Stimulated activated CD4-positive, alpha-beta T cell treated with anti-CD3 and anti-CD28 coated beads, Interleukin-1b, Interleukin-23, amount 100 ng/mL, for 1 hour (primary cell): ENCODE measurements at places on chromosomes 3 and 15.
A peak's percentile ranks its signal among the peaks of the same experiment; 100 is the strongest.

DNA sequence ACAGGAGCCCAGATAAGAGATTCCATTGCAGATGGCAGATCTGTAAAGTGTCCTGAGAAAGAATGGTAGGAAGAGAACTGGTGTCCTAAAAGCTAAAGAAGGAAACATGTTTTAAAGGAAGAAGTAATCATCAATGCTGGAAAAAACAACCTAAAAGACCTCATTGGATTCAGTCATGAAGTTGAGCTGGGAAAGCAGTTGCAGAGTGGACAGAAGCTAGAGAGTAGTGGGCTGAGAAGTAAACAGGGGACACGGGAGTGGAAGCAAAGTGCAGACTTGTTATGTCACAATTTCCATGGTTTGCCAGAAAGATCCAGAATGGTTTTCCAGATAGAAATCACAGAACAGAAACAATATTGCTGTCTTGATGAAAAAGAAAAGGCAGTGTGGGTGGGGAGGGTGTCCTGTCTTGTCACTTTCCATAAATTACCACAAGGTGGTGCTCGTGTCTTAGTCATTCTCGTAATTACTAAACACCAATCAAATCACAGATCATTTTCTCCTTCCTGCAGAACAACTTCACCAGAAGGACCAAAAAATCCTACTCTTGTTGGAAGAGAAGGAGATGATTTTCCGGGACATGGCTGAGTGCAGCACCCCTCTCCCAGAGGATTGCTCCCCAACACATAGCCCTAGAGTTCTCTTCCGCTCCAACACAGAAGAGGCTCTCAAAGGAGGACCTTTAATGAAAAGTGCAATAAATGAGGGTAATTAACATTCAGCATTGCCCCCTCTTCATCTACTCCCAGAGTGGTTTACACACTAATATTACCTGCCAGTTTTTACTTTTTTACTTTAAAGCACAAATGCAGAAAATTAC, 64.5 kb downstream of the KLHL25 start:
- DNase-seq = peak; percentile 15

DNA sequence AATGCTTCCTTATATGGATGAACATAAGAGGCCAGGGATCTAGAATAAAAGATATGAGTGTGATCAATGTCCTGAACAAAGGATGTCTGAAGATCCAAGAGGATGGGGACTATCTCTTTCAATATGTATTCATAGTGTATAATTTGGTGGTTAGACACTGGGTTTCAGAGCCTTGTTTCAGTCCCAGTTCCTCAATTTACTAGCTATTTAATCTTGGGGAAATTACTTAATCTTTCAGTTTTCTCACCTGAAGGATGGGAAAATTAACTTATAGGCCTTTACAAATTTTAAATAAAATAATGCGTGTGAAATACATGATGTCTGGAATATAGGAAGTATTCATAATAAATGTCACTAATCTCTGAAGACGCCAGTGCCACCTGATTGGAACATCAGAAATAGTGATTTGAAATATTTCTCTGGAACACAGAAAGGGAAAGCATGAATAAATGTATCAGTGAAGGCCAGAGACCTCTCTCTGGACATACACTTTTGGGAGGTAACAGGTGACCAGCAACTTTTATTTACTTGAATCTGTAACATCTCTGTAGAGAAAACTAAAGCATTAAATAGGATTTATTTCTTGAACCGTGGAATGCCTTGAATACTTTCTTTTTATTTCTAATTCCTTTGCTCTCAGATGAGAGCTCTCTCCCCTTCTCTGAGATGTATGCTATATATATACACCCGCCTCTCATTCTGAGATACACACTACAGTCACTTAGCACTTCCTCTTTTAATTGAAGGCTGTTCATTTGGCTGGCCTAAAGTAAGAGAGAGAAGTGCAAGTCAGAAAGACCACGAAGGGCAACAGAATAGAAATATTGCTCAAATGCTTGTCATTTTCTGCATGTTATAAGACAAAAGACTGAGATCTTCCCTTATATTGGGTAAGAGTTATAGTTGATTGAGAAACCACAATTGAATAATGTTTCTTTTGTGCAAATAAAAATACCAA, 407.1 kb downstream of the LSAMP start:
- DNase-seq = no peak

GRCh38 chr3:105762749-105763658, 105.8 kb downstream of the CBLB start:
- no peak for DNase-seq

- no peak for DNase-seq
Measured at GRCh38 chr3:37287776-37288175, 113.4 kb upstream of the LRRFIP2 start.

- DNase-seq = no peak
Measured at GRCh38 chr3:35784169-35784568, 144.8 kb downstream of the ARPP21 start.

- no peak for DNase-seq
Measured at GRCh38 chr3:30518181-30518864, 88.1 kb upstream of the TGFBR2 start.

DNA sequence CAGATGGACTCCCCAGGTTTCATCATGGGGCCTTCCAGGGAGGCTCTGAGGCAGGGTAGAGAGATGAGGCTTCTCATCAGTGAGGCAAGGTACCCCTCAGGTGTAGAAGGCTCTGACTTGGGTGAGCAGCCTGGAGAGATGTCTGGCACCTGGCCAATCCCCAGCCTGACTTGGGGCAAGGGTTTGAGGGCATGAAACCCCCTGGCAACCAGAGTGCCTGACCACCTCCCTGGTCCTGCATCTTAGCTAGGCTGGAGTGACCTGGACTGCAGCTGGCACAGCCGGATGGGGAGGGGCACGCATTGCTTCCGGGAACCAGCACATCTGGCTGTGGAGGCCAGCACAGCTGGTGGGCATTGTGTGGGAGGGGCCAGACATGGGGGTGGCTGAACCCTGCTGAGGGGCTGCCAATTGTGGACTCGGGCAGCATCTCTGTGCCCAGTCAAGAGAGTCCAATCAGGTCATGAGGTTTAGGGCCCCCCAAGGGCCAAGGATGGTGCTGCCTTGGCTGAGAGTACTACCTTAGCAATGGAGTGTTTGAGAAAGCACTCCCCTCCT, 1.9 kb downstream of the ZBTB47 start:
- no peak for DNase-seq

- DNase-seq = no peak
Measured at GRCh38 chr3:136703429-136703828, 48.7 kb downstream of the STAG1 start.

DNA sequence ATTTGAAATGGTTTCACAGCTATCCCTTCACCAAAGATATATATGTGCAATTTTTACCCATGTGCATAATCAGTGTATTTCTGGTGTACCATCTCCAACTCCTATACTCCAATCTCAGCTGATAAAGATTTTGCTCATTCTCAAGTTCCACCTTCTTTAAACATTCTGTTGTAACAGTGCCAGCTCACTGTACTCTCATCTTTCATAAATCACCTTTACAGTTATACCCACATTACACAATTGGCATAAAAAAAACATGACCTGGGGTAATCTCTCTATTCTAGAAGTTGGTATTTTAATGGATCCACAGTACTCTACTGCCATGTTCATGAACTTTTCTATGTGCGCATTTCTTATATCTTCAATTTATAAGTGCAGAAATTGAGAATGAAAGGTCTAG, 339.9 kb upstream of the DPH6 start:
- no peak for DNase-seq

DNA sequence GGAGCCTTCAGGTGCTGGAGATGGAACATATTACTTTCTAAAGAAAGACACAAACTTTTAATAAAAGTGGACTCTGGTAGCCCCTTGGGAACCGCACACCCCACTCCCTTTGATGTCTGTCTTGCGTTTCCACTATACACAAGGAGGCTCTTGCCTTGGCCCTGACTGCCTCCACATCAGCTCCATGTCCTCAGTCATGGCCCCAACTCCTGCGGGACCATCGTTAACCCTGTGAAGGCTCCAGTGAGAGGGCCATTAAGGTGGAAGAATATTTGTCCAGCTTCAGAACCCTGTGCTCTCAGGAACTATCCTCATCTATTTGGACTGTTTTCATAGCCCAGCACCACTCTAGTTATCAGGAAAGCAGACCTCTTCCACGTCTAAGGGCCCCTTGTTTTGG, 16.1 kb upstream of the BFSP2 start:
- no peak for DNase-seq

- no peak for DNase-seq
Measured at GRCh38 chr3:172221547-172221946, 182.2 kb downstream of the FNDC3B start.

DNA sequence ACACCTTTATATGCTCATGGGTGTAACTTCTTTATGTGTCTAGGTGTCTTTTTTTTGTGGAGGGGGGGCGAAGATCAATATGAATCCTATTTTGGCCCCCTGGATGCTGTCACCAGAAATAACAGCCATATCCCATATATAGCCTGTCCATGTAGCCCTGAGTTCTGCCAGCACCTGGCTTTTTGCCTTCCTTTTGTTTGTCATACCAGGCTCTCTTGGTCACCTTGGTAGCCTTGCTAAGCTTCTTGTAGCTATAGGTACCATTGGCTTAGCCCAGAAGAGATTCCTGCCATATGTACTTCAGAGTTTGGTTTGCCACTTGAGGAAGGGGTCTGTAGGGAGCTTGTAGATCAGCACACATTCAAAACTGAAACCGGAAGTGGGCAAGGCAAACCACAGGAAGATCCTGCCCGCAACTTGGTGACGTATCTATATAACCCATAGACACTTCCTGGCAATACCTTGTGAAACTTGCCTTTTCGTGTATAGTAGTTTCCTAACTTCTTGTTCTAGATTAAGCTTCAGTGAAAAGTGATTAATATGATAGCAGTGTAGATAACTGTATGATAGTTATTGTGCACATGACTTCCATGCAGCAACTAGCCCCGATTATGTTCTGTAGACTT, 11.9 kb downstream of the RASA2 start:
- DNase-seq = peak; percentile 44

DNA sequence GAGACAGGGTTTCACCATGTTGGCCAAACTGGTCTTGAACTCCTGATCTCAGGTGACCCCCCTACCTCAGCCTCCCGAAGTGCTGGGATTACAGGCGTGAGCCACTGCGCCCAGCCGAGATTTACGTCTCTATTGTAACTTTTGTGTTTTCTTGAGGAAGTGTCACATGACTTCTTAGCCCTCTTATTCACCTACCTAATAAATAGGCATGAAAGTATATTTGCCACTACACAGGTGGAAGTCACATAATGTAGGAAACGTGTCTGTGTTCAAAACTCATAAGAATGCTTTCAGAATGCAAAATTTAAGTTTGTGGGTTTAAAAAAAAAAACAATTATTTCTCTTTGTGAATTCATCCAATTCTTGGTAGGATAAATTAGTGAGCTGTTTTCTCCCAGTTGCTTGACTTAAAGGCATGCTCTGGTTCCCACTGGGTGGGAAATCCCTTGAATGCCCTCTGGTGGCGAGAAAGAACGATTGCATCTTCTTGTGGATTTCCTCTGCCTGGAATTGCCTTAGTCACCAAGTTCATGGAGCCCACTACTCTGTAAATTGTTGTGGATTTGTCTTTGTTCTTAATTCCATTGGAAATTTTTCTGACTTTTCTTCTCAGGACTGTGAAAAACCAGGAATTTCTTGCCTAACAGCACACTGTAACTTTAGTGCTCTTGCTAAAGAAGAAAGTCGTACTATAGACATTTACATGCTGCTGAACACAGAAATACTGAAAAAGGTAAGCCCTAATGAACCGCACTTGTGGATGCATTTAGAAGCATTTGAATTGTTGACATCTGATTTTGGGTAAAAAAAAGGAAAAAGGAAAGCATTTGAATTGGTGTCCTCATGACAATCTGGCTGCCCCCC, 82.2 kb upstream of the CTDSPL start:
- no peak for DNase-seq

GRCh38 chr15:75669191-75669878, 21.6 kb downstream of the SNX33 start:
- DNase-seq = no peak

DNA sequence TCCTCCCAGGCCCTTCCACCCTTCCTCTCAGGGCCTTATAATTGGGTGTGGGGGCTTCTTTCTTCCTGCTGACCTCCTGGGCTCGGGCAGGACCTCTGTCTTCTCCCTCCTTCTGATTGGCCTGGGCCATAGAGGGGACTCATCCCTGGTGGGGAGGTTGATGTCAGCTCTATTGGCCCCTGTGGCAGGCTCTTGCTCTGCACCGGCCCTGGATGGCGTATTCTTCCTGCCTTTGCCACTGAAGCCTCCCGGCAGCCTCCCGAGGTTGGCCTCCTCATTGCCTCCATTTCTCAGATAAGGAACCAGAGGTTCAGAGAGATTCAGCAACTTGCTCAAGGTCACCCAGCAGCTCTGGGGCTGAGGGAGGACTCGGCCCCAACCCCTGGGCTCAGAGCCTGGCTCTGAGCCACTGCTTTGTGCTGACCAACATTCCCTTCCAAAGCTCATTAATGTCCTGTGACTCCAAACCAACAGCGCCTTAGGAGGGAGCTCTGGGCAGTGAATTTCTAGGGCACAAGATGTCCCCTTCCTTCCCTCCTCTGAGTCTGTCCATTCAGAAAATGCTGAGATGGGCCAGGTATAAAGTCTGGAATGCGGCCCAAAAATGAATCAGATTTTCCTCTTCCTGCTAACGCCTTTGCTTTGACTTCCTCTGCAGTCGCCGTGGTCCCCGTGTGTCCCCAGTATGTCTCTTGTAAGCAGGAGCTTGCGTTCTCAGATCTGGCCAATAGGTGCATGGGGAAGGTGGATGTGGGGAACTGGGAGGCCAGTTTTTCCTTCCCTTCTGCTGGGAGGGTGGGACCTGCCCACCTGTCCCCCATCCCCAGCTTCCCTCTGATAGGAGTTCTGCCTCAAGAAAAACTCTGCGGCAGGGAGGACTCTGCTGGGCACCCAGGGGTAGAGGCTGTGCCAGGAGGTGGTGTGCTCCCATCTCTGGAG, 74.2 kb downstream of the HMCES start:
- no peak for DNase-seq

DNA sequence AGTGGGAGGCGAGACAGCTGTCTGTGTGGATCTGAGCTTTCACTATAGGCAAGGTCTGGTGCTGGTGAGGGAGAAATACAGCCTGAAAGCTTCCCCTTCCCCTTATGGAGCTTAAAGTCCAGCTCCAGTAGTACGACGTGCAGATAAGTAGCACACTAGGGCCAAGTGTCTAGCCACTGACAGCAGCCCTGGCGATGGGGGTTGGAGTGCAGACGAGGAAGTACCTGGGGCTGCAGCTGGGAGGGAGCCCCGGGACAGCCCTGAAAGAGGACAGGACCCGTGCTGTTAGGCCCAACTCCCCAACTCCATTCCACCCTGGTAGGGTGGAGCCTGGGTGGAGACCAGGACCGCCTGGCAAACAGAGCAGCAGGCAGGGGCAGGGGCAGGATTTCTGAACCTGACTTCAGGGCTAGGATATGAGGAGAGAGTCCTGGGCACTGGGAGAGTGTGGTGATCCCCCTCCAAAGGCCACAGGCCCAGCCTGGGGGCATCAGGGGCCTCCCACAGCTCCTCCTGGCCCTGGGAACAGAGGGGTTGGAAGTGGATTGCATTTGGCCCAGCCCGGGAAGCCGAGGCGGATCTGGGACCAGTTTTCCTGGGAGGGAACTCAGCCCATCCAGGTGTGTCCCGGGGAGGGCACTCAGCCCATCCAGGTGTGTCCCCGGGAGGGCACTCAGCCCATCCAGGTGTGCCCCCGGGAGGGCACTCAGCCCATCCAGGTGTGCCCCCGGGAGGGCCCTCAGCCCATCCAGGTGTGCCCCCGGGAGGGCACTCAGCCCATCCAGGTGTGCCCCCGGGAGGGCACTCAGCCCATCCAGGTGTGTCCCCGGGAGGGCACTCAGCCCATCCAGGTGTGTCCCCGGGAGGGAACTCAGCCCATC, 42.8 kb downstream of the BDH1 start:
- no peak for DNase-seq

- DNase-seq = no peak
Measured at GRCh38 chr15:59376733-59377132, 4.1 kb upstream of the MYO1E start.

- no peak for DNase-seq
Measured at GRCh38 chr3:143010024-143010423, 8.7 kb downstream of the U2SURP start.
